ENCODE measurements at places on chromosomes 2 and 18.

- no peak for DNase-seq
Measured at GRCh38 chr2:157190151-157190550, 67.4 kb upstream of the GALNT5 start.

GRCh38 chr2:154368153-154368552, 330.3 kb upstream of the KCNJ3 start:
- DNase-seq = no peak

GRCh38 chr2:176079831-176080539, 3.8 kb downstream of the EVX2 start:
- DNase-seq = no peak

- DNase-seq = no peak
Measured at GRCh38 chr2:36478332-36478738, 119.6 kb downstream of the FEZ2 start.

DNA sequence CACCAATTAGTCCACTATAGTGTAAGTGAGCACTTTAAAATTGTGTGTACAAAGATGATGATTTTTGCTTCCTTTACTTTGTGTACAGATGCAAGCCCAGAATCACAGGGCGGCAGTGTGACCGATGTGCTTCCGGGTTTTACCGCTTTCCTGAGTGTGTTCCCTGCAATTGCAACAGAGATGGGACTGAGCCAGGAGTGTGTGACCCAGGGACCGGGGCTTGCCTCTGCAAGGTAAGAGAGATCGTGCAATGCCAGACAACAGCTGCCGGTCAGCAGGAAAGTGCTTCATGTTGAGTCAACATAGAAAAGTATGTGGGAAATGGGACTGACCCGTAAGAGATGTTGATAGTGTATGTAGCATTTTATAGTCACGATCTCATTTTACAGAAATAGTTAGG, 156.8 kb upstream of the TTC39C start:
- no peak for DNase-seq

DNA sequence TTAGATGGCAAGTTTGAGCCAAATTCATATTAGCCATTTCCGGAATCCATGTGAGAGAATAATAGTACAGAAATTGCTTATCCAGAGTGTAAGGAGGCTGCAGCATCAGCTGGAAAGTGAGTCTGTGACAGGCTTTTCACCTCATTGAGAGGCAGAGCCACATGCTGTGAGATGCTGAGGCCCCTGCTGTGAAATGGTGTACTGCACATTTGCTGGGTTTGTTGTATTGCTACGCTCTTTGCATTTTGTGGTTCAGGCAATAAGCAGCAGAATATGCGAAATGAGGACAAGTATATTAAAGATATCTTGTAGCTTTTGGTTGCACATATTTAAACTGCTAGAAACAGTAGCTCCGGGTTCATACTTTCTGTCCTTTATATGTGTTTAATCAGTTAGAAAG, 37.0 kb downstream of the NABP1 start:
- no peak for DNase-seq

DNA sequence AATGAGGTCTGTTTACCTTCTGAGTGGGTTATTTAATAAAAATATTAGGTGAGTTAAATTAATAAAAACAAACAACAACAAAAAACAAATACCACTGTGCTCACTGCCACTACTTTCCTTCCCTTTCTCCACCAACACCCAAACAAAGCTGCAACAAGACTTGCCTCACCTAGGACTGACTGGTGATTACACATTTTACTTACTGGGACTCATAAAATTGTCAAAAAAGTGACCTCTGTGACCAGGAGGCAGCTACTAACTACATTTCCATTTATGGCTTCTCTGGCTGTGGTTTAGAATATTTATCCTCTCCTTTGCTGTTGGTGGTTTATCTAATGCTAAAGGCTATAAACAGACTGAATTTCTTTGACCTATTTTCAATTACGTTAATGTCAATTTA, 39.8 kb downstream of the EFEMP1 start:
- no peak for DNase-seq

GRCh38 chr2:23128684-23129292, 256.2 kb upstream of the KLHL29 start:
- no peak for DNase-seq

DNA sequence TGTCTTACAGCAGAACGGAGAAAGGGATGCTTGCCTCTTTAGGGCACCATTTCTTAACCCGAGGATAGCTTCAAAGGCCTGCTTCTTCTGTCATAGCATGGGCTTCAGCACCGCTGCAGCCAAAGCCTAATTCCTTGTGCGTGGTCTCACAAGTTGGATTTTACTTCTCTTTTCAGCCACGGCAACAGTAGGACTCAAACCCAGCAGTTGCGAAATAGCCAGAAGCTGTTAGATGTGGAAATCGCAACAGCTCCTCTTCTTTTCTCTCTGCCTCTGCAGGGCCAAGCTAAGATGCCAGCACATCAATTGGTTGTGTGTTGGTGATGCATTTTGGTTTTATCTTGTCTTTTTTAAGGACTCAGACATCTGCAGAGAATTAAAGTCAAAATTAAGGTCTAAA, 3.1 kb downstream of the NRXN1 start:
- no peak for DNase-seq

GRCh38 chr2:62305421-62306176, 109.7 kb downstream of the B3GNT2 start:
- DNase-seq = no peak

DNA sequence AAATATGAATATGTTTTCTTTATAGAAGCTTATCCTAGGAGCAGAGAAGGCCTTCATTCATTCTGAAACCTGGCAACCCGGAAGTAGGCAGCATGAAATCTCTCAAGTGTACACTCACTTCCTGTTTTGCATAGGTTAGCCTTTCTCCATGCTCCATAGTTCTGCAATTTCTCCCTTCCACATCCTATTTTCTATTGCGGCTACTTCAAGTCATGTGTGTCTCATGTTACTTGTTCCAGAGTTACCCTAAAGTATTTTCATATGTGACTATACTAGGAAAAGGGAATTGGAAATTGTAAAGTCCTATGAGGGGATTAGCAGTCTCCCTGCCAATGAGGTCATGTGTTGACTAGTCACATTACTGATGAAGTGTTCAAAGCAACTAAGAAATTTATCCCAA, 320.6 kb downstream of the NCKAP5 start:
- no peak for DNase-seq

DNA sequence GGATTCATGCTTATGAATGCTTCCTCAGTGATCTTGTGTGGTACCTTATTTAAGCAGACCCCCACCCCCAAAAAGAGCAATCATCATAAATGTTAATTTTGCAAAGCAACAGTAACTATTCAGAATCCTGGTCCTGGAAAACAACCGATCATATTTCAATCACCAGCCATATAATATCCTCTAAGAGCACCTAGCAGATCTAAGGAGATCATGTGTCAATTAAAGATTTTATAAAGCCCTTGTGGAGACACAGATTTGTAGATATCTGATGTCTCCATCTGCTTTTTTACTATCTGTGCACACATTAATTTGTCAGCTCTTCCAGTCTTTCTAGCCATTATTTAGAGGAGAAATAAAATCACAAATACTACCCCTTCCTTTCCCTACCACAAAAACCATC, 423.7 kb downstream of the TGIF1 start:
- DNase-seq = no peak

DNA sequence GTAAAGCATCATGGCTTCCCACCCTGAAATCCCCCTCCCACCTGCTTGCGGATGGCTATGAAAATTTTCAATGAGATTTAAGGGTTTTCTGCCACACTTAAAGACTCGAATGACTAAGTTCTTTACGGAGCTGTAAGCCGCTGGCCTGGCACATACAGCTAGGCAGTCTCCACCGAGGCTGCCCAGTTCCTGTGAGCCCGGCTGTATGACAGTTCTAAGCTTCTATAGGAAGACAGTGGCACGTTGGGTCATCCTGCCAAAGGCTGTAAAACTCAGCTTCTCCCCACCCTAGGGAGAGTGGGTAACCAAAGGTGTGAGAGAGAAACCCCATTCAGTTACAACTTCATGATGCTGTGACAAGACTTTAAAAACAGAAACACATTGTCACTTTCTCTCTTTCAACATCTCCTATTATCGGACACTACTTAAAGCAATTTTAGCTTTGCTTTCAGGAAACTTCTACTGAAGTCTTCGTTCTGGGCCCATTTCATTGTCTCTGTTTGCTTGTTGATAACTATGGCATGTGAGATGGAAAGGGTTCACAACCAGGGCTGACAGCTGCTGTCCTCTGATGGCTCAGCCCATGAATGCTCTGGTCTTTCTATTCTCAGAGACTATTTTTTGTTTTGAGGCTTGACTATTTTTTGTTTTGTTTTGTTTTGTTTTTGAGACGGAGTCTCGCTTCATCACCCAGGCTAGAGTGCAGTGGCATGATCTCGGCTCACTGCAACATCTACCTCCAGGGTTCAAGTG, 7.1 kb downstream of the CASP8 start:
- DNase-seq = no peak

- no peak for DNase-seq
Measured at GRCh38 chr2:144454466-144455287, 65.2 kb downstream of the ZEB2 start.

GRCh38 chr2:28369358-28369757, 23.3 kb upstream of the FOSL2 start:
- no peak for DNase-seq

GRCh38 chr2:54350426-54350825, 94.4 kb upstream of the TSPYL6 start:
- no peak for DNase-seq

DNA sequence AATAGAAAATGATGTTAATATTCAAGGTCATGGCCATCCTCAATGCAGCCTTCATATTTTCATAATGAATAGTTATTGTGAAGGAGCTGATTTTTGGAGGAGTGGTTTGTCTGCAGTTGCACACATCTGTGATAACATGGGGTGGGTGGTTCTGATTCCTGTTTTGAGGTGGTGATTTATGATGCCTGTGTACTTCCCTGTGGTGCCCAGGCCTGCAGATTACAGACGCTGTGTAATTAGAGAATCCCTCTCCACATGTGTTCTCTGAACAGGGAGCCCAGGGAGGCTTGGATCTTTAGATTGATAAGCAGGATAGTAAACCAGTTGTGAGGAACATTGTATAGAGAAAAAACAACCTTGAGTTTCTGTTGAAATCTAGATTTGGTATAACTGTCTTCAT, 117.5 kb downstream of the AGAP1 start:
- DNase-seq = no peak

Data from GM12892 (cell line).